Activated CD4-positive, alpha-beta memory T cell treated with anti-CD3 and anti-CD28 coated beads for 36 hours (primary cell): ENCODE measurements at places on chromosomes 5 and 9. TPM values are rescaled to one million over a fixed set of nuclear protein-coding genes. Genes with fewer than 3 reads are reported as not detected.

Gene GABRA1
- not detected for total RNA-seq

Gene PAEP
- total RNA-seq: not detected

Gene NEUROG1
- total RNA-seq: not detected

Gene PALM2AKAP2
- not detected for total RNA-seq

Gene CCL28
- 7.6 TPM for total RNA-seq

Gene KCNV2
- not detected for total RNA-seq

Gene HTR1A
- total RNA-seq: not detected

Gene CTSV
- 1.1 TPM for total RNA-seq

DNA sequence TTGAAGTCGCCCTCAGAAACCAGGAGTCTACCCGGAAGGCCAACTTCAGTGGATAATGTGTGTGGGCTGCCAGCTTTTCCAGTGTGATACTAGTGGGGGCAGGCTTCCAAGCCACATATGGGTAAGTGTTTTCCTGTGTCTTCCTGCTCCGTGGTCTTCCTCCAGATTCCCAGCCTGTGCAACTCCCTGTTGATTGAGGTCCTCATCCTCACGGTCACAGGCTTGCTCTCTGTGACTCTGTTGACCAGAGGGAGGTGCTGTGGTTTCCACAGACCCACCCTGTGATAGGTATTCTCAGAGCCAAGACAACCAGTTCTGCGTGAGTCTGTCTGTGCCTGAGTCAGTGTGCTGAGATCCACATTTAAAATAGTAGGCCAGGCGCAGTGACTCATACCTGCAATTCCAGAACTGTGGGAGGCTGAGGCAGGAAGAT is 388.0 kb upstream of the IRX2 start:
- H3K27me3 ChIP-seq: no peaks in the 10 kb centered on the region
- no peak for DNase-seq
- H3K36me3 ChIP-seq: no peaks in the 10 kb centered on the region
- H3K27ac ChIP-seq: no peak overlapping the region
- H3K4me3 ChIP-seq: no peak overlapping the region

DNA sequence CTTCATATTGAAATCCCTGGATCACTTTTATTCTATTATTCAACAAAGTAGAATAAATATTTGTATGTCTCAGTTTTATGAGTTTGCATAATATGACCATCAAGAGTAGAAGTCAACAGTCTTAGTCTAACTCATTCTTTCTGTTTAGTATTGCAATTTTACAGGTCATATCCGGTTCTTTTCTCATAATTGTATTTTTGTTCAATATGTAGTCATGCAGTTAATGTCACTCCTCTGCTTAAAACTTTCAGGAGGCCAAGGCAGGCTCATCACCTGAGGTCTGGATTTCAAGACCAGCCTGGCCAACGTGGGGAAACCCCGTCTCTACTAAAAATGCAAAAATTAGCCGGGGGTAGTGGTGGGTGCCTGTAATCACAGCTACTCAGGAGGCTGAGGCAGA is 148.4 kb upstream of the TRPM3 start:
- no peak for DNase-seq
- H3K36me3 ChIP-seq: no peaks in the 10 kb centered on the region
- H3K4me3 ChIP-seq: no peak overlapping the region
- no peak overlapping the region for H3K27ac ChIP-seq
- peaks cover 6% of the 10 kb centered on the region for H3K27me3 ChIP-seq

DNA sequence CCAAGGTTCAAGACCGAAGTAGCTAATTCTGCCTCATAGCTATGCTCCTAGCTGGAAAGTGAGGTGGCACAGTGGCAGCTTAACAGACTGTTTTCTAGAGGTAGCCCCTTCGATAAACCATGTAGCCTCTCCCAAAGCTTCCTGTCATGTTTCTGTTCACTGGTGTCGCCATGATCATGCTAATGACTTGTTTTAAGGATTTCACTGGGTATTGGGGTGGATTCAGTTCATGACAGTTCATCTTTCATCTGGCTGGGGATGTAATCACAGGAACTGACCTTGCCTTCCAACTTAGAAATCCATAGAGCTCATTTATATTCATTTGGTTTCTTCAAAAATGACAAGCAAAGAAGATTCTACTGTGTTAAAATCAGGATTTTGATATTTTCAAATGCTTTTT is 9.4 kb downstream of the POU5F2 start:
- no peaks in the 10 kb centered on the region for H3K27me3 ChIP-seq
- no peaks in the 10 kb centered on the region for H3K4me1 ChIP-seq

GRCh38 chr9:109411069-109411761 is 86.9 kb downstream of the PTPN3 start:
- H3K36me3 ChIP-seq: no peaks in the 10 kb centered on the region
- peak overlapping the region; percentile 38 for H3K4me3 ChIP-seq
- H3K27me3 ChIP-seq: peaks cover 22% of the 10 kb centered on the region

- no peak overlapping the region for H3K4me3 ChIP-seq
- H3K4me1 ChIP-seq: no peaks in the 10 kb centered on the region
- no peaks in the 10 kb centered on the region for H3K27me3 ChIP-seq
- H3K27ac ChIP-seq: no peak overlapping the region
- no peak for DNase-seq
Observed at GRCh38 chr9:123609844-123610243, 253.8 kb downstream of the CRB2 start.

- DNase-seq: no peak
- peaks cover 8% of the 10 kb centered on the region for H3K36me3 ChIP-seq
- no peak overlapping the region for H3K27ac ChIP-seq
- peaks cover 22% of the 10 kb centered on the region for H3K27me3 ChIP-seq
Observed at GRCh38 chr5:138755084-138755748, 2.0 kb downstream of the CTNNA1 start.

GRCh38 chr9:102398205-102398604 is 596.9 kb upstream of the CYLC2 start:
- H3K4me1 ChIP-seq: no peaks in the 10 kb centered on the region
- no peak for DNase-seq
- H3K27me3 ChIP-seq: no peaks in the 10 kb centered on the region
- H3K27ac ChIP-seq: no peak overlapping the region

- H3K4me3 ChIP-seq: peak overlapping the region; percentile 6
- no peaks in the 10 kb centered on the region for H3K27me3 ChIP-seq
- no peaks in the 10 kb centered on the region for H3K36me3 ChIP-seq
- peak overlapping the region; percentile 80 for H3K27ac ChIP-seq
- DNase-seq: no peak
- H3K4me1 ChIP-seq: peaks cover 21% of the 10 kb centered on the region
Observed at GRCh38 chr5:119031011-119031886, 39.6 kb upstream of the DMXL1 start.

- H3K27ac ChIP-seq: no peak overlapping the region
- peaks cover 19% of the 10 kb centered on the region for H3K4me1 ChIP-seq
- no peak overlapping the region for H3K4me3 ChIP-seq
- peaks cover 60% of the 10 kb centered on the region for H3K27me3 ChIP-seq
Observed at GRCh38 chr9:124766815-124767554, 4.1 kb downstream of the NR6A1 start.

- peaks cover 93% of the 10 kb centered on the region for H3K4me1 ChIP-seq
- H3K4me3 ChIP-seq: peak overlapping the region; percentile 53
- H3K27me3 ChIP-seq: no peaks in the 10 kb centered on the region
- DNase-seq: no peak
Observed at GRCh38 chr5:132456987-132457361, 33.6 kb downstream of the IRF1 start.

DNA sequence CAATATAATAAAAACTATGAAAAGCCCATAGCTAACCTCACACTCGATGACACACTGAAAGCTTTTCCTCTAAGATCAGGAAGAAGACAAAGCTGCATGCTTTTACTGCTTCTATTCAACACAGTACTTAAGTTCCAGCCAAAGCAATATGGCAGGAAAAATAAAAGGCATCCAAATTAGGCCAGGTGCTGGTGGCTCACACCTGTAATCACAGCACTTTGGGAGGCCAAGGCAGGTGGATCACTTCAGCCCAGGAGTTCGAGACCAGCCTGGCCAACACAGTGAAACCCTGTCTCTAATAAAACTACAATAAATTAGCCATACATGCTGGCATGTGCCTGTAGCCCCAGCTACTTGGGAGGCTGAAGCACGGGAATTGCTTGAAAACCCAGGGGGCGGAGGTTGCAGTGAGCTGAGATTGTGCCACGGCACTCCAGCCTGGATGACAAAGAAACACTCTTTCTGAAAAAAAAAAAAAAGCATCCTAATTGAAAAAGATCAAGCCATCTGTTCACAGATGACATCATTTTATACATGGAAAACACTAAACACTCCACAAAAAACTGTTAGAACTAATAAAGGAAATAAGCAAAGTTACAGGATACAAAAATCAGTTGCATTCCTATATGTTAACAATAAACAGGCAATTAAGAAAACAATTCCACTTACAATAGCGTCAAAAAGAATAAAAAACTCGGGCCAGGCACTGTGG is 17.9 kb downstream of the ZFR start:
- DNase-seq: no peak
- H3K36me3 ChIP-seq: peaks cover 39% of the 10 kb centered on the region
- no peak overlapping the region for H3K27ac ChIP-seq
- peaks cover 47% of the 10 kb centered on the region for H3K4me1 ChIP-seq
- no peak overlapping the region for H3K4me3 ChIP-seq

- H3K27me3 ChIP-seq: no peaks in the 10 kb centered on the region
- H3K4me3 ChIP-seq: no peak overlapping the region
- no peak overlapping the region for H3K27ac ChIP-seq
- peaks cover 53% of the 10 kb centered on the region for H3K4me1 ChIP-seq
- peaks cover 9% of the 10 kb centered on the region for H3K36me3 ChIP-seq
- DNase-seq: no peak
Observed at GRCh38 chr5:143345671-143346440, 57.6 kb downstream of the NR3C1 start.

GRCh38 chr5:122295138-122295537 is 16.9 kb upstream of the SNCAIP start:
- no peaks in the 10 kb centered on the region for H3K36me3 ChIP-seq
- no peaks in the 10 kb centered on the region for H3K4me1 ChIP-seq
- no peak for DNase-seq
- no peaks in the 10 kb centered on the region for H3K27me3 ChIP-seq
- no peak overlapping the region for H3K27ac ChIP-seq

GRCh38 chr9:137589441-137590122 is 730 bp downstream of the ZMYND19 start:
- peak overlapping the region; percentile 81 for H3K4me3 ChIP-seq
- peaks cover 22% of the 10 kb centered on the region for H3K4me1 ChIP-seq
- H3K36me3 ChIP-seq: peaks cover 21% of the 10 kb centered on the region
- DNase-seq: peak; percentile 23
- H3K27ac ChIP-seq: no peak overlapping the region

- DNase-seq: peak; percentile 53
- H3K27me3 ChIP-seq: peaks cover 10% of the 10 kb centered on the region
- H3K4me3 ChIP-seq: no peak overlapping the region
Observed at GRCh38 chr5:76104027-76104426, 20.8 kb downstream of the SV2C start.

DNA sequence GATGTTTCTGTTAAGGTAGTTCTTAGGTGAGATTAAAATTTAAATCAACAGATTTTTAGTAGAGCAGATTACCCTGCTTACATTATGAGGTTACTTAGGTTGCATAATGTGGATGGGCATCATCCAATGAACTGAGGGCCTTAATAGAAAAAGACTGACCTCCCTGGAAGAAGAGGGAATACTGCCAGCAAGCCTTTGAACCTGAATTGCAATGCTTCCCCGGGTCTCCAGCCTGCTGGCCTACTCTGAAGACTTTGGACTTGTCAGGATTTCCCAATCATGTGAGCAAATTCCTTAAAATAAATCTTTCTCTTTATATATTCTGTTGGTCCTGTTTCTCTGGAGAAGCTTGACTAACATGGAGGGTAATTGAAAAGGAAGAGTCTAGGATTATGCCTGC is 542.1 kb upstream of the ARRDC3 start:
- no peak overlapping the region for H3K27ac ChIP-seq
- no peak for DNase-seq
- no peaks in the 10 kb centered on the region for H3K4me1 ChIP-seq

DNA sequence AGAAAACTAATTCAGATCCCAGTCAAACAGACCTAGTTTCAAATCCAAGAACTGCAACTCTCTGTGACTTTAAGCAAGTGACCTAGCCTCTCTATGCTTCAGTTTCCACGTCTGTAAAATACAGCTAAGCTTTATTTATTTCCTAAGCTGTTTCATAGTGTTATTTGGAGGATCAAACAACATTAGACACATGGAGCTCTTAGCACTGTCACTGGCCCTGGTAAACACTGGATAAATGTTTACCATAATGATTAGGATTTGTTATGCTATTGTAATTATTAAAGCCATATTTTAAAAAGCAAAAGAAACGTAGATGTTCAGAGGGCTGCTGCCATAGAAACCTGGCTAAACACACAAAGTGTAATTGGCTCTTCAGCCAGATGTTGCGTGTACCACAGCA is 26.6 kb upstream of the C5orf58 start:
- no peak for DNase-seq
- H3K27me3 ChIP-seq: peaks cover 11% of the 10 kb centered on the region
- no peaks in the 10 kb centered on the region for H3K4me1 ChIP-seq

DNA sequence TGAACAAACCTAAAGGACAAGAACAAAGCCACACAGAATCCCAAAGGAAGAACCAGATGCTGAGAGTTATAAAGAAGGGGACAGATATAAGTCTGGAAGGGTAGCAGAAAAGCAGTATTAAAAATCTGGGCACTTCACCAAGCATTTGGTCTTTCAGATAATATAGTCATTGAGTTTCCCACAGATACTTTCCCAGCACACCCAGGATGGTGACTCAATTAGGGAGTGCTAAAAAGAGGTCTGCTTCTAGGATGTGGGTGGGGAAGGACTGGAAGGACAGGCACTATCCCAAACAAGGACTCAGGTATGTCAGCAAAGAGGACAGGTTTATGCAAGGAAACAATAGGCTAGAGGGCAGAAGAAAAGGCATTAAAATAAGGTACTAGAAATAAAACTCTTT is 59.3 kb downstream of the DIAPH1 start:
- H3K27ac ChIP-seq: no peak overlapping the region
- H3K27me3 ChIP-seq: no peaks in the 10 kb centered on the region
- H3K36me3 ChIP-seq: peaks cover 53% of the 10 kb centered on the region
- H3K4me1 ChIP-seq: peaks cover 39% of the 10 kb centered on the region
- no peak for DNase-seq
- no peak overlapping the region for H3K4me3 ChIP-seq

- H3K27me3 ChIP-seq: no peaks in the 10 kb centered on the region
- H3K36me3 ChIP-seq: peaks cover 84% of the 10 kb centered on the region
- DNase-seq: no peak
- peaks cover 2% of the 10 kb centered on the region for H3K4me1 ChIP-seq
- H3K27ac ChIP-seq: peak overlapping the region; percentile 38
Observed at GRCh38 chr5:151031554-151031953, 11.2 kb downstream of the GPX3 start.

DNA sequence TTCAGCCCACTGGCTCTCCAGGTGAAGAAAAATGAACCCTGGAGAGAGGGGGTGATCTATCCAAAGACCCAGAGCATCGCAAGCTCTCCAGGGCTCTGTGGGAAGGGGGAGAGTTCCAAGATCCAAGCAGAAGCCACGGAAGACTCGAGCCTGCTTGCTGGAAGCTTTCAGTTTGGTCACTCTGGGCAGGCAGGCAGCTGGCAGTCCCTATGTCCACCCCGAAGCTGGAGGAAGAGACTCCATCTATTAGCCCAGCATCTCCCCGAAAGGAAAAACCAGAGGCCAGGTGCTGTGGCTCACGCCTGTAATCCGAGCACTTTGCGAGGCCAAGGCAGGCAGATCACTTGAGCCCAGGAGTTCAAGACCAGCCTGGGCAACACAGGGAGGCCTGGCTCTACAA is 10.7 kb upstream of the SPARC start:
- H3K36me3 ChIP-seq: no peaks in the 10 kb centered on the region
- no peak overlapping the region for H3K4me3 ChIP-seq
- DNase-seq: no peak
- H3K27ac ChIP-seq: no peak overlapping the region
- H3K4me1 ChIP-seq: peaks cover 4% of the 10 kb centered on the region

- DNase-seq: no peak
- no peak overlapping the region for H3K27ac ChIP-seq
- H3K4me1 ChIP-seq: no peaks in the 10 kb centered on the region
- peaks cover 7% of the 10 kb centered on the region for H3K27me3 ChIP-seq
- no peaks in the 10 kb centered on the region for H3K36me3 ChIP-seq
Observed at GRCh38 chr5:127739807-127740384, 36.7 kb downstream of the CCDC192 start.
